ENCODE measurements at places on chromosomes 1 and 21.

DNA sequence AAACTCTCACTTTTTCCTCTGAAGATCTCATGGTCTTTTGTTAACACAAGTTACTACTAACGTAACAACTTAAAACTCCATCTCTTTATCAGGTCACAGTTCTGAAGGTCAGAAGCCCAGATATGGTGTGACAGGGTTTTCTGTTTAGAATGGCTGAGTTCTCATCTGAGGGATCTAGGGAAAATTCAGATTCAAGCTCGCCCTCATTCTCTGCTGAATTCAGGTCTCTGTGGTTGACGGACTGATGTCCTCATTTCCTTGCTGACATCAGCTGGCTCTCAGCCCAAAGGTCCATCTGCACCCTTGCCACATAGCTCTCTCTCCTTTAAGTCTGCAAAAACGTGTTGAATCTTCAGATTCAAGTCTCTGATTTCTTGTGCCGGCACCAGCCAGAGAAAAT, 6.1 kb upstream of the NTPCR start:
- DNase-seq: no peak

DNA sequence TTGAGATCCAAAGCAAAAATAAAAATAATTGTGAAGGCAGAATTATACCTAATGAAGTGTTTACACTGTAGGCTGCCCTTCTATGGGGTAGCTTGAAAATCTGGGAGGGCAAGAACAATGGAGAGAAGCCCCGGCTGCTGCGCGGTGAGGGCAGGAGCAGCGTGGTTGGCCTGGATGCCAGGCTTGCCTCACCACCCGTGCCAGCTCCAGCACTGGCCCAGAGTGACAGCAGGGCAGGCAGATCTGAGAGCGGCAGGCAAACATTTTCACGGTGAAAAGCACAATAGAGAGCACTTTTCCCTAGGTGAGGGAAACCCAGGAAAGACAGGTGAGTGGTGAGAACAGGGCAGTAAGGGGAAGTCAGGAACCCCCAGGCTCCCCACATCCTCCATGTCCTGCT, 1.4 kb downstream of the PROK1 start:
- no peak for DNase-seq

GRCh38 chr1:205583461-205584130, 48.2 kb downstream of the ELK4 start:
- DNase-seq: no peak

- DNase-seq: no peak
These were observed 240.1 kb downstream of the KCTD3 start for GRCh38 chr1:215807218-215807617.

DNA sequence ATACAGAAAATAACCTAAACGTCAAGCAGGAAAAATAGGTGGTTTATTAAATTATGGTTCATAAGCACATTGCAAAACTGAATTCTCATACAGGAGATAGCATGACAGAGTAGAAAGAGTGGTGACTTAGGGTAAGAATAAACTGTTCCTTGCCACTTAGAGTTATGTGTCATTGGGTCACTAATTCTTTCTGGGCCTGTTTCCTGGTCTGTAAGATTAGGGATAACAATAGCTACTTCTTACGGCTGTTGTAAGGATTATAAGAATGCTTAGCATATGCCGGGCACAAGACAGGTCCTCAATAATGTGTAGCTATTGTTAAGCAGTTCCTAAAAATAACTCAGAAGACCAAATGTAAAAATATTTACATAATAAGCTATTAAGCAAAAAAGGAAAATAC, 24.2 kb downstream of the SNRNP40 start:
- no peak for DNase-seq

- no peak for DNase-seq
These were observed 123.4 kb downstream of the POU2F1 start for GRCh38 chr1:167344112-167344511.

- DNase-seq: no peak
These were observed 283.3 kb upstream of the ST6GALNAC5 start for GRCh38 chr1:76583875-76584477.

DNA sequence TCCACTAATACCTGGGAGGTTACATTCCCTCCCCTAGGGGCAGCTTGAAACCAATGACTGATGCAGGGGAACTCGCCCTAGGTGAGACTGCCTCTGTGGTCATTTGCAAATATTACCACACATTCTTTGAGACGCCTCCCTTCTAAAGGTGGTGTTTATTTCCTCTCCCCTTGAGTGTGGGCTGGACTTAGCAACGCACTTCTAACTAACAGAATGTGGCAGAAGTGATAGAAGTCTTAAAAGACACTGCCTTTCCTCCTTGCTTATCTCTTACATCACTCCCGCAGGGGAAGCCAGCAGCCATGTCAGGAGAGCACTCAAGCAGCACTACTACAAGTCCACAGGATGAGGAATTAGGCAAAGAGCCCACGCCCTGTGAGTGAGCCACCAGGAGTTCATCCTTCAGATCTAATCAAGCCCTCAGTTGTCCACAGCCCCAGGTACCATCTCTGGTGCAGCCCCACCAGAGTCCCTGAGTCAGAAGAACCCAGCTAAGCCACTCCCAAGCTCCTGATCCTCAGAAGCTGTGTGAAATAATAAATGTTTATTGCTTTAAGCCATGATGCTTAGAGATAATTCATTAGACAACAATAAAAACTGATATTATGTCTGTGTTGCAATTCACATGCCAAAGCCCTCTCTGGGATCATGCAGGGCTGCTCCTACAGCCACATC, 14.8 kb upstream of the MATN1 start:
- DNase-seq: no peak

- DNase-seq: no peak
These were observed 5.6 kb upstream of the CTPS1 start for GRCh38 chr1:40973912-40974311.

DNA sequence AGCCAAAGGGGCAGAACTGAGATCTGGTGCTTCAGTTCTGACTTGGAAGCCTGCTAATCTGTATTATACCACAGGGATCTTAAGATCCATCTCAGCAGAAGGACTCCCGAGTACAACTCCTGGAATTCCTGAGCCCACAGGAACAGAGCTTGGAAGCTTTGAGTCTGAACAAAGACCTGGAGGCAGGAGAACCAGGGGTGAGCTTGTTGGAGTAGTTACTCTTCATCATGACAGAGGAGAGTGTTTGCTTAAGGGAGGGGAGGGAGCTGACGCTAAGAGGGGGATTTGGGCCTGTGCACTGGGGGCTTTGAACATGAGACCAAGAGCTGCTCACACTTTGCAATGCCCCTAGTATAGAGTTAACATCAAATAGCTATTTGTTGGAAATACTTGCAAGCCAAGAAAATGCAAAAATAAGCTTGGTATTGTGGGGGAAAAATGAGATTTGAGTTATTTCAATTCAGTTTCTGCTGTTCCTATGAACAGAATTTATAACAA, 41.1 kb upstream of the TRABD2B start:
- no peak for DNase-seq

- no peak for DNase-seq
These were observed 119.0 kb downstream of the SIM2 start for GRCh38 chr21:36817732-36818450.

DNA sequence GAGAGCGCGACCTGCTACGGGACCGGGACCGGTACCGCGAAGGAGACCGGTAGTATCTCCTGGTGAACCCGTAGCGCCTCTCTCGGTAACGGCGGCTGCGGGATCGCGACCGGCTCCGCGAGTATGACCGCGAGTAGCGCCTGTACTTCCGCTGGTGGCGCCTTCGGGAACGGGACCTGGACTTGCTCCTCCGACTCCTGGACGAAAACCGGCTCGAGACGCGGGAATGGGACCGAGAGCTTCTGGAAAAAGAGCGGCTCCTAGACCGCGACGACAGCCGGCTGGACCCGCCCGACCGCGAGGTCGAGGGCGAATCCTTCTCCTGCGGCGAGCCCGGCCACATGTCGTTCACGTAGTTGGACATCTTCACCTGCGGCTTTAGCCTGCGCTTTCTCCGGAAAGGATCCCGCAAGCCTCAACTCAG, 642 bp downstream of the RSRP1 start:
- no peak for DNase-seq

DNA sequence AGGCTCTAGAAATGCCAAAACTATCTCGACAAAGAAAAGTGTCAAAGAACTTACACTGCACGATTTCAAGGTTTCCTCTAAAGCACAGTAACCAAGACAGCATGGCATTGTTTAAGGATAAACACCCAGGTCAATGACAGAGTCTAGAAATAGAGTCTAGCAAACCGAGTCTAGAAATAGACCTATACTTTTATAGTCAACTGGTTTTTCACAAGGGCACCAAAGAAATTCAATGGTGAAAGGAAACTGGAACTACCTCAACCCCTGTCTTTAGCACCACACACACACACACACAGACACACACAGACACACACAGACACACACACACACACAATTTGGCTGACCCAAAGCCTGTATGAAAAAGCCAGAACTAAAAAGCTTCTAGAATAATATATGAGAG, 67.1 kb upstream of the PGBD5 start:
- no peak for DNase-seq

GRCh38 chr1:195964516-195964915, 643.7 kb downstream of the KCNT2 start:
- no peak for DNase-seq

DNA sequence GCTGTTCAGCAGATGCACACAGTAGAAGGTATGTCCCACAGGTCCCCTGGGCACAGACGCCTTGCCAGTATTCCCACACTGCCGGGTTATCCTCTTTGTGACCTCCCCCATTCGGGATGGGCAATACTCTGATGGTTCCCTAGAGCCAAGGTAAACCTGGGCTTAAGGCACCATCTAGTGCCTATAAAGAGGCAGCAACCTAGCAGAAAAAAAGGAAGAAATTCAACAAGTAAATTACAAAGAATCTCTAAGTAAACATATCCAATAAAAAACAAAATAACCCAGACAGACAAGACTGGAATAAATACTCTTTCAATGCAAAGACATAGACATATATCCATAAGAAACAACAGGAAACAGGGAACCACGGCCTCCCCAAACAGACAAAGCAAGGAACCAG, 39.4 kb downstream of the HSF2BP start:
- DNase-seq: no peak

GRCh38 chr1:1239614-1240347, 6.7 kb downstream of the C1QTNF12 start:
- no peak for DNase-seq

DNA sequence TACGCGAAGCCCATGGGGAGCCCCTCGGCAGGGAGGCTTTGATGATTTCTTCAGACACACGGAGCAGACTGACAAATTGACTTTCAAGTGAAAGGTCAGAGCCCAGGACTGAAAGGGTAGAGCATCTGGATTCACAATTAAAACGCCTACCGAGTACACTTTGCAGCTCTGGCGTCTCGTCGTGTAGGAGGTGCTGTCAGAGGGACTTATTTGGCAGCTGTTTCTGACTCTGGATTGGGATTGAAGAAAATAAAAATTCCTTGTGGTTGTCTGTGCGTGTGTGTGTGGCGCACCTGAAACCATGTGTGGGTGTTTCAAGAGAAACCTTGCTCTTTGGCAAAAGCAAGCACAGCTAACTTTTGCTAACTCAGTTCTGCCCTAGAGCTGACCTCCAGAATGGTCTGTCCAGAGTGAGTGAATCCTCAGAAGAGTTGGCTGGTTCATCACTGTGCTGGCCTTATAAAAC, 348.7 kb downstream of the HLX start:
- no peak for DNase-seq

GRCh38 chr1:172140072-172140471, 280.4 kb upstream of the C1orf105 start:
- DNase-seq: no peak

DNA sequence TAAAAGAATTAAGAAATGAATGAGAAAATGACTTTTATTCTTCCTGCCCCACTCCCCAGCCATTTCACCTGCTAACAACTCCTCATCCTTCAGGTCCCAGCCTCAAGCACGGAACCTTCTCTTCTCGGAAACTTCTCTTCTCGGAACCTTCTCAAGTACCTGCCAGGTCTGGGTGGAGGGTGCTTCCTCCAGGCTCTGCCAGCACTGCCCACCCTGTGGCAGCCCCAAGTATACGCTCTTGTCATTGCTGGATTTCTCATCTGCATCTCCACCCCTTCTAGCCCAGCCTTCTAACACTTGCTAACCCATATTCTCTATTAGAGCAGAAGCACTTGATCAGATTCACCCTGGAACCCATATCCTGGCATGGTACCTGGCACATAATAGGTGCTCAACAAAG, 3.9 kb upstream of the IFFO2 start:
- no peak for DNase-seq

- DNase-seq: no peak
These were observed 66.9 kb upstream of the NGF start for GRCh38 chr1:115404911-115405310.

DNA sequence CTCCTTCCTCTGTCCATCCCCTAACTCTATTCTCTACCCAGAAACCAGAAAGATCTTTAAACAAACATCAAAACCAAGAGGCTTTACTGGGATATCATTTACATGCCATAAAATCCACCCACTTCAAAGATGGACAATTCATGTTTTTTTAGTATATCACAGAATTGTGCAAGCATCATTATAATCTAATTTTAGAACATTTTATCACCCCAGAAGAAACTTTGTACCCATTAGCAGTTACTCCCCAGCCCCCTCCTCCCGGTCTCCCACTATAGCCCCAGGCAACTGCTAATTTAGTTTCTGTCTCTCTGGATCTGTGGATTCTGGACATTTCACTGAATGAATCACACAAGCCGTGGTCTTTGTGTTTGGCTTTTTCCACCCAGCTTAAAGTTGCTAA, 4.8 kb upstream of the SELENON start:
- DNase-seq: no peak

- no peak for DNase-seq
These were observed 233.1 kb downstream of the HHIPL2 start for GRCh38 chr1:222314839-222315238.

GRCh38 chr1:151693057-151693651, 23.4 kb downstream of the CELF3 start:
- no peak for DNase-seq

DNA sequence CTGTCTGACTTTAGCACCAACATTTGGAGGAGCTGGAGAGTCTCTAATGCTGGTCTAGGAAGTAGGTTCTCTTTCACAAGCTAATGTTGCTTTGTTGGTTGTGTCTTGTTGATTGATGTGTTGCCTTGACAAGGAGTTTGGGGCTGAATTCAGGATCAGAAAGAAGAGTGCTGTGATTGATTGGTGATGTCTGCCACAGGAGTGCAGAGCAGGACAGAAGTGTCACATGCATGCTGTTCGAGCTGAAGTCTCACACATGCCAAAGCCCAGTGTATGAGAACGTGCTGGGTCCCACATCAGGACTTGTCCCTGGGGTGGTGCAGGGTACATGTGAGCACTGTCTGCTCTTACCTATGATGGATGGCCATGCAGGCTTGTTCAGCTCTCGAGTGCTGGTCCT, 694.4 kb downstream of the MATN1 start:
- DNase-seq: no peak

Data from HFF-Myc (cell line).